Upper lobe of right lung (tissue), 1 donor: ENCODE measurements at places on chromosomes 7 and 10.

DNA sequence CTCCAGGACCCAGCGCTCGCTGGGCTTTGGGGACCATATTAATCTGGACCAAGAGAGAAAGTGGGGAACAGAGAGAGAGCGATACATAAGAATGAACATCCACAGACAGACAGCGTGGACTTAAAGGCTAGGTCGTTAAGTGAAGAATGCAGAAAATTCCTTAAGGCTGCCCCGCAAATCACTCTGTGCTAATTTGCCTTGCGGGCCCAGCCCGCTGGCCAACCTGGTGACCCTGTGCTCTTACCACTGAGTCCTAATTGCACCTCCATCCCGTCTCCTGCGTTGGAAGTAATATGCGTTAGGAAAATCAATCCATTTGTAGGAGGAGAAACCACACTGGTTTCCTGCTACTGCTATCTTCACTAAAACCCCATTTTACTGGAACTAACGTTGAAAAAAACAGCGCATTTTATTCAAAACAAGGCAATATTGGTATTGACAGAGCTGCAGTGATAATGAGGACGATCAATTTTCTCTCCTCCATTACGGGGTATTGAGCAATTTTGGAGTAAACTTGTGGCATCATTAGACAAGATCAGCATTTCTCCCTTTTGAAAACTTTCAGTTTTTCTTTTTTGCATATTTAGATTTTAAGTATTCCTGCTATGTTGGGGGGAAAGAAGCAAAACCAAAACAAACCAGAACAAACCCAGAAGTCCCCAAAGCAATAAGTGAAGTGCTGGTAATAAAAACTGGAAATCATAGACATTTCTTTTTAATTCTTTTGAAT is 85.2 kb downstream of the WDFY4 start:
- DNase-seq: no peak

GRCh38 chr10:129280155-129280502 is 186.9 kb upstream of the MGMT start:
- DNase-seq: no peak

- DNase-seq: no peak
These were observed 228.8 kb upstream of the FAM3C start for GRCh38 chr7:121624958-121625357.

DNA sequence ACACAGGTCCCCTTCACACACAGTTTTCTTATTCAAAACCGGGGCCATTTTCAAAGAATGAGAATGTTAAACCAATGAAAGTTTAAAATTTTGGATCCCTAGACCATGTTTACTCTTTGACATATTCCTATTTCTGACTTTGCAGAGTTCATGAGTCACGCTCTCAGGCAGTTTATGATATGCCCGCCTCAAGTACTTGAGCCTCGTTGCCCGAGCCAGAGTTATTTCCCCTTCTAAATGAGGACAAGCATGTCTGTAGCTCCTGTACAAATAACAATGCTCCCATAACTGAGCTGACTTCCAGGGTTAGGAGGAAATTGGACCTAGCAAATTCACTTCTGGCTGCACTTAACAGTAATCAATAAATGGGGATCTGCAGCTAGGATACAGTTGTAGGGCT is 87.9 kb upstream of the PDE1C start:
- no peak for DNase-seq

DNA sequence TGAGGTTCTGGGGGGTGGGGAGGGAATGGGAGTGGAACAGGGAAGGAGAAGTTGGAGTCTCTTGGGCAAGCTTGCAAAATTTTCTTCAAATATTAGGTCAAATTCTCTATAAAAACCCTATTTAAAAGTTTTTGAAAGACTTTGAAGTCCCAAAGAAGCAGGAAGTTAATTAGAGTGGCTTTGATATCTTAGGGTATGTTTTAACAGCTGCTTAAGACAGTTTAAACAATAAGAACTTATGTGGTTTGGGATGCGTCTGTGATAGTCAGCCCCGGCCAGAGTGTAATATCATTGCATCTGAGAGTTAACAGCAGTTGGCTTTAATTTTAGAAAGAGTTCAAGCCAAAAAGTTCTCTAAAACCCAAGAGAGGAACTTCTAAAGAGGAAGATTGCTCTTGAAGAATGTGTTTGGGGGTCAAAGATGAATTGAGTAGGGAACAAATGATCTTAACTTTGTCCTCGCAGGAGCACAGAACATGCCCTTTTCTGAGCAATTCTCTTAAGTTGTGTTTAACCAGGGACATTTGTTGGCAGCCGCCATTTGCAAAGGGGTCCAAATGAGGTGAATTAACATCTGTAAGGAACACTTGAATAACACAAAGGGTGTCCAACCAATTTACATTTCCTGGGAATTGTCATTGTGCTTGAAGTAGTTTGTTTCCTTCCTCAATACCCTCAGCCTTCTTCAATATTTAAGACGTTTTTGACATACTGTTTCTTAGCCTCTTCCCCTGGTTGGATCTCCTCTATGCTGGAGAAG is 182.4 kb downstream of the PTEN start:
- DNase-seq: no peak

GRCh38 chr7:20793694-20794394 is 7.2 kb upstream of the SP8 start:
- no peak for DNase-seq

DNA sequence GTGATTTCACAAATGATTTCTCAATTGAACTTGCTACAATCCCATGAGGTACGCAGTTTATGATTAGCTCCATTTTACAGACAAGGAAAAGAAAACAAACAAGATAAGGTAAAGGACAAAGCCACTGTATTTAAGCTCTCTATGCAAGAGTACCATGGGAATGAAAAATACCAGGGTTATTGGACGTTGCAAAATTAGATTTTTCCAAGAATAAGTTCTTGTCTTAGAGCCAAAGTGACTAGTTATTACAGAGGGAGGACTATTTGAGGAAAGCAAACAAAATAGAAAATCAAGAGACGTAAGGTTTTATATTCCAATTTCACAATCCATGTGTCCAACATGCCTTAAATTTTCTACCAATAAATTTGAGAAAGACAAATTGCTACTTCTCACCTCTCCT is 97.9 kb upstream of the PTN start:
- no peak for DNase-seq

- DNase-seq: no peak
These were observed 4.2 kb upstream of the KCNH2 start for GRCh38 chr7:150982351-150982750.
